ENCODE measurements at places on chromosomes 11 and 22. TPM values are rescaled to one million over a fixed set of nuclear protein-coding genes. Genes with fewer than 3 reads are reported as not detected.

Gene FXYD2
- 15.8 TPM for total RNA-seq

Gene MLC1
- 0.06 TPM for total RNA-seq

Gene PANX2
- total RNA-seq, result 5.8 TPM

Gene OR4A16
- total RNA-seq, result not detected

Gene ARHGAP20
- total RNA-seq, result not detected

Gene EP300
- 18.8 TPM for total RNA-seq

Gene RFPL3
- not detected for total RNA-seq

Gene SLC25A45
- total RNA-seq, result 15.2 TPM

Gene C22orf15
- total RNA-seq, result not detected

Gene POU2AF3
- total RNA-seq, result 1.8 TPM

Gene RAB6A
- total RNA-seq, result 69.3 TPM

Gene CDON
- 2.6 TPM for total RNA-seq

Gene OR8D1
- total RNA-seq, result not detected

Gene OR52A1
- not detected for total RNA-seq

Gene KCNQ1OT1
- total RNA-seq, result 0.04 TPM

Gene PDE3B
- 2.7 TPM for total RNA-seq

Gene OR52H1
- total RNA-seq, result not detected

Gene CST6
- total RNA-seq, result not detected

Gene CARD18
- total RNA-seq, result not detected

Gene TPH1
- 0.01 TPM for total RNA-seq

Gene TPBGL
- total RNA-seq, result 0.17 TPM

Gene RCOR2
- 1.2 TPM for total RNA-seq

Gene OR52E8
- total RNA-seq, result not detected

Gene C11orf42
- not detected for total RNA-seq

Gene PLA2G6
- 4.4 TPM for total RNA-seq

Gene FOLR2
- not detected for total RNA-seq

Gene ARHGAP8
- 1.9 TPM for total RNA-seq

Gene GDPD5
- total RNA-seq, result 9.0 TPM

Gene TMEM25
- total RNA-seq, result 0.32 TPM

Gene CAPN5
- 7.0 TPM for total RNA-seq

Gene ART1
- total RNA-seq, result 0.10 TPM

Gene CEND1
- total RNA-seq, result 2.1 TPM

Gene BCL2L13
- total RNA-seq, result 46.3 TPM

Gene DGCR6L
- total RNA-seq, result 42.8 TPM

Gene BEST1
- 4.6 TPM for total RNA-seq

Data from A549 treated with AZD2906 at 1 μM for 4 hours (cell line).